Activated CD8-positive, alpha-beta T cell treated with anti-CD3 and anti-CD28 coated beads for 36 hours (primary cell): ENCODE measurements at places on chromosomes 2 and 18.

DNA sequence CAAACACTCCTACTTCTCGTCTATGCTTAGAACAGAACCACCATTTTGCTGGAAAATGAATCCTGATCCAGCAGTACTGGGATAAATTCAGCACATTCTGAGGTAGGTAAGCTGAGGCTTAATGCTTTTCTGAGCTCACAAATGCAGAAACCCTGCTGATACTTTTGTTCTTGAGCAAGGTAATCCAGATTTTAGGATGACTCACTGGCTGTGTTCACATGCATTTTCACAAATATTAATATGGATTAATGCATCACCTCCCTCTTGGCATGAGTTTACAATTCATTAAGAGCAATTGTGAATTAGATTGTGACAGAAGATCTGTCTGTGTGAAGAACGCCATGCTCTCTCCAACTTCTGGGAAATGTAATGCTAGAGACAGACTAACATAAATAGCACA, 42.2 kb downstream of the RAD51AP2 start:
- DNase-seq, result no peak

DNA sequence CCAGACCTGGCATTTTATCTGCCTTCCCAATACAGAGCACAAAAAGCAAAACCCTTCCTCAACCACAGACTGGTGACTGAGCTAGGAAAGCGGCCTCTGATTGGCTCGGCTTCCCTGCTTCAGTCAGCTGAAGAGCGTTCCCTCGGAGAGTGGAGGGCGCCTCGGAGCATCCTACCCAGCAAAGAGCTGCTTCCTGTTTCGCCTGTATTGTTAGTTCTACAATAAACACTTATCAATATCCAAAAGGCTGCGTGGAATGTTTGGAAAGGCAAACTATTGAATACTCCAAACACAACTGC, 125.0 kb downstream of the CACNB4 start:
- no peak for DNase-seq

GRCh38 chr18:48790869-48791635, 159.7 kb downstream of the SMAD7 start:
- no peak for DNase-seq

GRCh38 chr18:63701952-63702351, 808 bp upstream of the SERPINB11 start:
- DNase-seq, result no peak

DNA sequence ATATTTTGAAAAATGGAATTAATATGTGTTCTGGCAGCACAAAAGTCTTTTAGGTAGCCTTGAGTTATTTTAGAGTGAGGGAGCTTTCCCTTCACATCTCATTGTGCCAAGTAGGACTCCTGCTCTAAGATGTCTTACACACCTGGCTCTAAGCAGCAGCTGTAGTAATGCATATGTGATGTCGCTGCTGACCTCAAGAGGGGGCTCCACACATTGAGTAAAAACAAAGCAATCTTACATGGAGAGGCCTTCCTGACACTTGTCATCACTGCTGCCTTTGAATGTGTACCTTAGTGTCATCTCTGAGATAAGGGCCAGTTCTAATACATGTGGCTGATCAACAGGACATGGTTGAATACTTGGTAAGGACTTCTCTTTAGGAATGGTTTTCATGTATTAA, 75.8 kb downstream of the ACTR3 start:
- peak; percentile 52 for DNase-seq

GRCh38 chr2:161972232-161972631, 101.8 kb downstream of the DPP4 start:
- DNase-seq, result no peak

DNA sequence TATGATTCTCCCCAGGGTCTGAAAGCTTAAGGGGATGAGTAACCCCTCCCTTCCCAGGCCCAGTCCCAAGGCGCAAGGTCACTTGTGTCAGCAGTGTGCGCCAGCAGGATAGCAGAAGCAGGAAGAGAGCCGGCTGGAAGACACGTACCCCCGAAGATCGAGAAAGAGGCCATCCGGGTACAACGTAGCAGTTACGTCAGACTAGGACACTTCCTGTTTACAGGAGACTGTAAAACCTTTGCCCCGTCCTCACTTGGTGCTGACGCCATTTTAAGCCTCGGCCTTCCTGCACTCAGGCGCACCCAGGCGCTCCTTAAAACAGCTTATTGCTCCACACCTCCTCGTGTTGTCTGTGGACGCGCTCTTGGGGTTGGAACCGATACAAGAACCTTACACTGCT, 6.5 kb downstream of the CRYGB start:
- DNase-seq, result no peak

GRCh38 chr2:70084973-70085710, 2.1 kb upstream of the PCBP1 start:
- peak; percentile 75 for DNase-seq

DNA sequence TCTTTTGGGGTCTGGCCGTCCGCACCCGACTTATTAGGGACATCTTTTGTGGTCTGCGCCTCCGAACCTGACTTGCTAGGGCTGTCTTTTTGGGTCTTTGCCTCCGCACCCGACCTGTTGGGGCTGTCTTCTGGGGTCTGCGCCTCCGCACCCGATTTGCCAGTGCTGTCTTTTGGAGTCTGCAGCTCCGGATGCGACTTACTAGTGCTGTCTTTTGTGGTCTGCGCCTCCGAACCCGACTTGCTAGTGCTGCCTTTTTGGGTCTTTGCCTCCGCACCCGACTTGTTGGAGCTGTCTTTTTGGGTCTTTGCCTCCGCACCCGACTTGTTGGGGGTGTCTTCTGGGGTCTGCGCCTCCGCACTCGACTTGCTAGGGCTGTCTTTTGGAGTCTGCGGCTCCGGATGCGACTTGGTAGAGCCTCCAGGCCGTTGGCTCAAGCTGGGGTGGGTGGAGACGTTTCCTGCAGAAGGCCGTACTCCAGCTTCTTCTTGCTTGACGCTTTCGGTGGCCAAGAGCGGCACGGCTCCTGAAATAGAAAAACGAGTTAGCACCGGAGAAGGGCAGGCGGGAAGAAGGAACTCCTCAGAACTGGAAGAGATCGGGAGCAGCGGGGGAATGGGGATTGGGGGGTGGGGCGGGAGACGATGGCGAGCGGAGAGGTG, 498 bp downstream of the TGOLN2 start:
- DNase-seq, result peak; percentile 79

DNA sequence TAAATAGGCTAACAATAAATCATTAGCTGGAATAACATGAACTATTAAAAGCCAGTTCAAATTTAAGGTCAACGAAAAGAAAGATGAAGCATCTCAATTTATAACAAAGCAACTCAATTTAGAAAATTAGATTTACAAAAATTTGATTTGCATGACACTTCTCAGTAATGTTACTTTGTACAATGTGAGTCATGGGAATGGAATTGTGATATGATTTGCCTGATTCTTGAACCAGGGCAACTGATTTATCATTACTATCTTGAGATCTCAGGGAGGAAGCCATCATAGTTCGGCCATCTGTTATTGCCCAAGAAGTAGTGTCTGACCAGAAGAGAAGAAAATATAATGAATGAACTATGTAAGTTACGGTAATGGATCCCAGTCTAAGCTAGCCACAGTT, 193.1 kb downstream of the RIT2 start:
- no peak for DNase-seq

DNA sequence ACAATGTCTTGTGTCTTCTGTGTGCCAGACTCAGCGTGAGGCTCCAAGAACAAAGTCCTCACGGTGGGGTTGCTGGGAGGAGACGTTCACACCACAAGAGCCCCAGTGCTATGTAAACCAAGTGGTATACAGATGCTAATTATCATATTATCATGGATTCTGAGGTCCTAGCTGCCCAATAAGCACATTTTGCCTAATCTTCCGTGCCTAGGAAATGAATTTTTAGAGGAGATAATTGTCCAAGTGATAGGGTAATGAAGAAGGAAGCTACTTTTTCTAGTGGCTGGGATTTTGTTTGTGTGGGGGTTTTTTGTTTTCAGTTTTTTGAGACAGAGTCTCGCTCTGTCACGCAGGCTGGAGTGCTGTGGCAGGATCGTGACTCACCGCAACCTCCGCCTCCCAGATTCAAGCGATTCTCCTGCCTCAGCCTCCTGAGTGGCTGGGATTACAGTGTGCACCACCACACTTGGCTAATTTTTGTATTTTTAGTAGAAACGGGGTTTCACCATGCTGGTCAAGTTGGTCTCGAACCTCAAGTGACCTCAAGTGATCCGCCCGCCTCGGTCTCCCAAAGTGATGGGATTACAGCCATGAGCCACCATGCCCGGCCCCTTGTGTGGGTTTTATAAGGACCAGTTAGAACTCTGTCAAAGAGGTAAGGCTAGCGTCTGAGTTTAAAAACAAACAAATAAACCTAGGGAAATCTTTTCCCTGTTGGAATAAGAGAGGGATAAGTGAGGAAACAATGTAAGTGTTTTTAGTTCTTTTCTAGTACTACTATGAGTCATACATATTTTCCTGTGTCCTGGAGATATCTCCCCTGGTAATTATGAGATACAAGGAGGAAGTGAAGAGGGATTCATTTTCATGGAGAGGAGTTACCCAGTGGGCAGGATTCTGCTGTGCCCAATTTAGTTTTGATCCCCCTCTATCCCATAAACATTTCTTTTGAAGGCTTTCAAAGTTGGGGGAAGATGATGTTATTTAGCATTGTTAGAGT, 9.5 kb upstream of the SMAD7 start:
- no peak for DNase-seq

DNA sequence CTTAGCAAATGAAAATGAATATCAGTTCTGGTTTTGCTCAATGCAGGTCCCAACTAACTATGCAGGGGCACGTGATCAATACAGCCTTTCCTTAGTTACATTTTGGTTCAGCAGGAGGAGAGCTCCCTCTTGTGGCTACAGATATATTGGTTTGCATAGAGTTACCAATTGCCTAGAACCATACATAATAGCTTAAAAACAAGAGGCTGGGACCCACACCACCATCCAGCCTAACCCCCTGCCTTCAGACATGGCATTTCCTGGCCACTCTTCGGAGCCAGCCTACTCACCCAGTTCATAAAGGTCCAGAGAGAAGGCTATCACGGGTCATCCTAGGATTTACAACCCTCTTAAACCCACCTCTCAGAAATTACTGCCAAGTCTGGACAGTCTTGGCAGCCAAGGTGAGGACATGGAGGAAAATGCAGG, 10.5 kb downstream of the CCDC93 start:
- DNase-seq, result peak; percentile 67

DNA sequence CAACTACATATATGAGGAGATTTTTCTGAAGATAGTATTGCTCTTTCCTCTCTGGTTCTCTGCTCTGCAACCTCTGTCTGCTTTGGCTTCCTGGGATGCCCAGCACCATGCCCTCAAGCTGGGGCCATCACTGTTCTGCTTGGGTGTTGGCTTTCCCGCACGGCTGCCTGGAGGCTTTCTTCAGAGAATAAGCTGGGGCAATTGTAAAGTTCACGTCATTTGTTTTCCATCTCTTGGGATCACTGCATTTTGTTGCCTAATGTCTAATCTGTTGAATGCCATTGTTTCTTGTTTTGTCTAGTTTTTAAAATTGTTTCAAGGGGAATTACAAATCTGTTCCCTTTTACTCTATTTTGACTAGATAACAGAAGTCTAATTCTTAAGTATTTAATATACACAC, 437.3 kb upstream of the NRP2 start:
- no peak for DNase-seq

DNA sequence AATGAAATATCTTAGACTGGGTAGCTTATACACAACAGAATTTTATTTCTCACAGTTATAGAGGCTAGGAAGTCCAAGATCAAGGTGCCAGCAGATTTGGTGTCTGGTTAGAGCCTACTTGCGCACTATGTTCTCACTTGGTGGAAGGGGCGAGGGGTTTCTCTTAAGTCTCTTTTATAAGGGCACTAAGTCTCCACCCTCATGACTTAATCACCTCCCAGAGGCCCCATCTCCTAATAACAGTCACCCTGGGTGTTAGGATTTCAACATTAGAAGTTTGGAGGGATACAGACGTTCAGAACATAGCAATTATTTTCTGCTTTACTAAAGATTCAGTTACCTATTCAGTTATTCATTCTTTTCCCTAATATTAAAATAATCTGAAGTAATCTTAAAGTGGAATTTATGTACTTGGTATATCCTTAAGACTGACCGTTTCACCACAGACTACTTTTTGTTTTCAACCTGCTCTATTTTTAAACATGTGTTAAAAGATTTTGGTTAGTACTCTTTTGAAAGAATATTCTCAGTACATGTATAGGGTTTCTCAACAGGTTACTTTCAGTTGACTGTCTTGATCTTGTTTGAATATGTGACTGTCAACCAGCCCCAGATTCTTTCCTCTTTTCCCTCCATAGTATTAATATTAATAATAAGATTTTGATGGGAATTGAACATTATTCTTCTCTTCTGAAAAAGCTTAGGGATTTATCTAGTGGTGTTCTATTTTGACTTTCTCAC, 130.0 kb downstream of the TAF4B start:
- no peak for DNase-seq

- no peak for DNase-seq
Measured at GRCh38 chr2:101638181-101638711, 59.3 kb upstream of the MAP4K4 start.

DNA sequence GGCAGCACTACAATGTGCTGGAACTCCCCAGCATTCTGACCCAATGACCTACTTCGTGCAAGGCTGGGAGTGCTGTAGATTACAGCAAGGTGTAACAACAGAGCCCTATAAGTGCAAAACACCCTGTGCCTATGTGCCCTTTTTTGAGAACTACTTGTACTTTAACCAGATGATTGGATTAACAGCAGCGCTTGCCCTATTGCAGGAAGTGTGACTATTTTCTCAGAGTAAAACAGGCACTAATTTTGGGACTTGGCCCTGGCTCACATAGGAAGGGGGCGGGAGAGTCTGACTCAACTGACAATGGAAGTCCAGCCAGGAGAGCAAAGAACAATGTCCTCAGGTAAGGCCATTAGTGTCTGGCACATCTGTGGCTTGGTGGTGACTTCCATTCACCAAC, 35.6 kb upstream of the RNF125 start:
- no peak for DNase-seq

GRCh38 chr2:181431674-181432073, 25.5 kb upstream of the ITGA4 start:
- DNase-seq, result no peak

- DNase-seq, result no peak
Measured at GRCh38 chr2:112161431-112162145, 23.4 kb downstream of the FBLN7 start.
